WTC11 (cell line): ENCODE measurements at places on chromosomes 7 and 10.

GRCh38 chr7:143013893-143014292, 13.0 kb downstream of the OR9A2 start:
- no peak for DNase-seq

- no peak for DNase-seq
Measured at GRCh38 chr10:42734536-42734935, 48.1 kb upstream of the BMS1 start.

DNA sequence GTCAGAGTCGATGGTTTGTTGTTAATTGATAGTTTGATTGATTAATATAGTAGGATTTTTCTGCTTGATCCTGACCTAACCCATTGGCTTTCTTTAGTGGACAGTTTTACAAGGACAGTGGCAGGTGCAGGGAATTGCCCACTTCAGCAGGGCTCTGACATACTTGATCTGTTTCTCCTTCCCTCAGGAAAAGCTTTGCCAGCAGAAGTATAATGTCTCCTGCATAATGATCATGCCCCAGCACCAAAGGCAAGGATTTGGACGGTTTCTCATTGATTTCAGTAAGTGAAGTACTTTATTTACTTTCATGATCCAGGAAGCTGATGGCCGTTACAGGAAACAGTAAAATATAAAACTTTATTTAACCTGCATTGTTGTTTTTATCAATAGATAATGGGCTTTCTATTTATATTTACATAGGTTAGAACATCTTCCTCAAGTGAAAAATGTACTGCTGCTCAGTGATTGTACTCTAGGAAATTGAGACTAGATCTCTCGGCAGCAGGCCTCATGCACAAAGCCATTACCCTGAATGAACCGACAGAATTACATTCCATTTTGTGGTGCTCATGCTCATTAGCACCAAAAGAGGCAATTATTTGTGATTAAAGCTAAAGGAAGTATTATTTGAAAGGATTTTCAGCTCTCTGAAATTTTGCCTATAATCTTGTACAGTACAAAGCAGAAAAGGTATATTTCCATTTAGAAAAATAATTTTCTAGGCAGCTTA, 122.5 kb upstream of the SAMD8 start:
- DNase-seq = no peak

- DNase-seq = no peak
Measured at GRCh38 chr7:121026159-121026558, 37.6 kb downstream of the CPED1 start.

GRCh38 chr7:81627536-81628287, 142.1 kb downstream of the HGF start:
- DNase-seq = no peak

DNA sequence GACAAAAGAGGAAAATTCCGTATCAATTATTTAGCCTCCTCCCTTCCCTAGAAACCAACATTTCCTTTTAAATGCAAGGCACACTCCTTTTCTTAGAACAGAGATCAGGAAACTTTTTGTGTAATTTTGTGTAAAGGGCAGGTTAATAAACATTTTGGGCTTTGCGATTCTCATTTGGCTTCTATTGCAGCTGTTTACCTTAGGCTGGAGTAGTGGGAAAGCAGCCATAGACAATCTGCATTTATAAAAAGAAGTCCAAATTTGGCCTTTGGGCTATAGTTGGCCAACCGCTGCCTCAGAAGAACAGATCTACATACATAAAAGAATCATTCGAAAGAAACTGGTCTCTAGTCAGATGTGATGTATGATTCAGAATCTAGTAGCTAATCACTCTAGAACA, 35.3 kb downstream of the NAMPT start:
- no peak for DNase-seq

- DNase-seq = no peak
Measured at GRCh38 chr10:48475943-48476278, 129.0 kb downstream of the ARHGAP22 start.

DNA sequence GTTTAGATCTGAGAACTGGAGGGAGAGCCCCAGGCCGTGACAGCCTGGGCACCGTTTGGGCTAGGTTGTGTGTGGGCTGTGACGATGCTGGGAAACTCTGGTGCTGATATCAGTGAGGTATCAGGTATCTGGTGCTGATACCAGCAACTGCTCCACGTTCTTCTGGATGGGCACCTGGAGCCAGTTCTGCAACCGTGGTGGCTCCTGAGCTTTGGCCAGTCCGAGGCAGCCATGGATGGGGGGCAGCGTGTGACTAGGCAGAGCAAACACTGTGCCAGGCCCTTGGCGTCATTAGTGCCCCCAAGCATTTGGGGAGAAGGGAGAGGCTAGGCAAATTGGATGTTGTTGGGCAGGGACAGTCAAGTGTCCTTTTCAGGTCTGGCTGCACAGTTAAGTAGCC, 57.9 kb downstream of the ZNF467 start:
- no peak for DNase-seq

DNA sequence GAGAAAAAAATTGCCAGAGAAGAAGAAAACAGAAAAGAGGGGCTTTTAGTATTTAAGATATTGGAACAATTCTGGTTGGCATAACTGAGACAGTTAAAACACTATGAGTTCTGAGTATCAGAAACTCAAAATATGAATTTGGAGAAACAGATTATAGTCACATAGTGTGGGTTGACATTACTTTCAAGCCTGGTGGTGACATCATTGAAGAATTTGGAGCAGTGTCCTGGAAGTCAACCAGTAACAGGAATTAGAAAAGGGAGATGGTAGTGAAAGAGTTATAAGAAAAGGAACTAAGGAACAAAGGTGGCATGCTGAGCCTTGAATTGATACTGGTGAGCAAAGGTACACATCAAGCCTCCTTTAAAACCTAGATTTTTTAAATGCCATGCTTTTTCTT, 88.2 kb downstream of the ZNF438 start:
- no peak for DNase-seq

- no peak for DNase-seq
Measured at GRCh38 chr7:157827045-157827862, 490.4 kb downstream of the DNAJB6 start.

DNA sequence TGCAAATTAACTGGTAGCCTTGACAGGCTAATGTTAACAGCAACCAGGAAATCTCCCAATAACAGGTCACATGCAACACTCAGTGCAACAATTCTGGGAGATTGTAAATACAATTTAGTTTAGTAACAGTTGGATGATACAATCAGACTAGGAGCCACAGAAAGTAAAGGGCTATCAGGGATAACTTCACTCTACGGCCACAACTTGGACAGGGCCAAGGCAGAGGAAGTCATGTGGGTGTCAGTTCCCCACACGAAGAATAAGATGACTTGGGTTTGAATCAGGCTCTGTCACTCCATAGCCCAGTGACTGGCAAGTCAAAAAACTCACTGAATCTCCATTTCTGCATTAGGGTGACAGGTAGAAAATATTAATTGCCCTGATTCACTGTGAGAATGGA, 217.3 kb upstream of the CCDC6 start:
- no peak for DNase-seq

DNA sequence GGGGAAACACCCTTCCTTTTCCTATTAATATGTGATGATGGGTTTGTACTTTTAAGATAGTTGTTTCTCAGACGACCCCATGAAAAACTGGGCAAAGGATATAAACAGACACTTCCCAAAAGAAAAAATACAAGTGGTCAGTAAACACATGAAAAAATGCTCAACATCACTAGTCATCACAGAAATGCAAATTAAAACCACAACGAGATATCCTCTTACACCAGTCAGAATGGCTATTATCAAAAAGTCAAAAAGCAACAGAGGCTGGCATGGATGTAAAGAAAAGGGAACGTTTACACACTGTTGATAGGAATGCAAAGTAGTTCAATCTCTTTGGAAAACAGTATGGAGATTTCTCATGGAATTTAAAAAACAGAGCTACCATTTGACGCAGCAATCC, 111.4 kb upstream of the ZEB1 start:
- no peak for DNase-seq

- no peak for DNase-seq
Measured at GRCh38 chr10:71747039-71747531, 26.2 kb downstream of the VSIR start.
